ENCODE measurements at places on chromosomes 7 and 10.

DNA sequence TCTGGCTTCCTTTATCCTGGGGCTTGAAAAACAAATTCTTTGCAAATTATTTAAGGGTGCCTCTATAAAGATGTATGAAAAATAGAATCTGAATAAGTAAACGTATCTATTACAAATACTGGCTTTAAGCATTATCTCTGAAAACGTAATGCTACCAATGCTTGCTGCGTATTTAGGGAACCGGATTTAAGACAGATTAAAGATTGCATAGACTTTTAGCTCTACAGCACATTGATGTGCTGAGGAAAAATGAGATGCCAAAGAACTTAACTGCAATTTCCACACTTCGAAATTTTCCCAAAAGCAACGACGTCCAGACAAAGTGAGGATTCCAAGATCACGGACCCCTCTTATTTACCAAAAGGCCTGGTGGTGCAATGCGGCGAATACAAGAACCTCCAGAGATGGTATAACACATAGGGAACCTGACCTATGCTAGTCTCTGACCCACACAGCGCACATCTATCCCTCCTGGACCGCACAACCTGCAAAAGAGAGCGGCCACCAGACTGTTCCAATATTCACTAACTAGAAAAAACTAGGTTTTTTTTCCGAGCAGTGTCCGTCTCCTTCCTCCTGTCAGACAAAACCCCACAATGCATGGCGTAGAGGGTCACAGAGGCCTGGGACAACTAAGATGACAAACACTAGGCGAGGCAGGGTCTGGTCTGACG is 34.3 kb upstream of the PHF14 start:
- no peak for DNase-seq

GRCh38 chr7:150737265-150738055 is at the start of gene GIMAP5:
Gene GIMAP5, plus strand, starts transcription at chr7:150737418. Its CDS starts 3,467 bp downstream, at chr7:150740885.
- DNase-seq = no peak

DNA sequence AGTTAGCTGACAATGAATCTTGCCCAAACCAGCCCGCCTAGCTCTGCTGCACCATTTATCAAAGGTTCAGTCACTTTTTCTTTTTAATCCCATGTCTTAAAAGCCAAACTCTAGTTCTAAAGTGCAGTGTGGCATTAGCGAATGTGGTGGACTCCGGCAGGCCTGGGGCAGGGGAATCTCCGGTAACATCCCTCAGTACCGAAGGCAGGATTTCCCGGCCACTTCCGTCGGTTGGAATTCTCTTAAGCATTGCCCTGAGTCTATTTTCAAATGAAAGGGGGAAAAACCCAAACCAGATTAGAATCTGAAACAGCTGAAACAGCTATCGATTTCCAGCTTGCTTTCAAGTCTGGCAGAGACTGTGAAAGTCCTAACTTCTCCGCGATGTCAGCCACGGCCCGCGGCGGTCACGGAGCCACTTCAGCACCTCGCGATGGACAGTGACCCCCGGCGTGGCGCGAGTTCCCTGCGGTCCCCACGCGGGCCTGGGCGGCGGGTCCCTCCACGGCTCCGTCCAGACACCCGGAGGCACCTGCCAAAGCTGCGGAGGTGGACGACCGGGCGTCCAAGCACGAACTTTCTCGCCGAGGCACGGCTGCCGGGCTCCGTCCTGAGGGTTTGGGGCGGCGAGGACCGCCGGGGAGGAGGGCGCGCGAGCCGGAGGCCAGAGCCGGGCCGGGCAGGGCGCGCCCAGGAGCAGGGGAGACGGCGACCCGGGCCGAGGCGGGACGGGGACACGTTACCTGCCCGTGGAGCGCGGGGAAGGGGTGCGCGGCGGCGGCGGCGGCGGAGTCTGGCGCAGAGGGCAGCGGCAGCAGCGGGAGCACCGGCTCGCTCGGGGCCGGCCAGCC is 745 bp downstream of the TCERG1L start:
- DNase-seq = peak; percentile 30

DNA sequence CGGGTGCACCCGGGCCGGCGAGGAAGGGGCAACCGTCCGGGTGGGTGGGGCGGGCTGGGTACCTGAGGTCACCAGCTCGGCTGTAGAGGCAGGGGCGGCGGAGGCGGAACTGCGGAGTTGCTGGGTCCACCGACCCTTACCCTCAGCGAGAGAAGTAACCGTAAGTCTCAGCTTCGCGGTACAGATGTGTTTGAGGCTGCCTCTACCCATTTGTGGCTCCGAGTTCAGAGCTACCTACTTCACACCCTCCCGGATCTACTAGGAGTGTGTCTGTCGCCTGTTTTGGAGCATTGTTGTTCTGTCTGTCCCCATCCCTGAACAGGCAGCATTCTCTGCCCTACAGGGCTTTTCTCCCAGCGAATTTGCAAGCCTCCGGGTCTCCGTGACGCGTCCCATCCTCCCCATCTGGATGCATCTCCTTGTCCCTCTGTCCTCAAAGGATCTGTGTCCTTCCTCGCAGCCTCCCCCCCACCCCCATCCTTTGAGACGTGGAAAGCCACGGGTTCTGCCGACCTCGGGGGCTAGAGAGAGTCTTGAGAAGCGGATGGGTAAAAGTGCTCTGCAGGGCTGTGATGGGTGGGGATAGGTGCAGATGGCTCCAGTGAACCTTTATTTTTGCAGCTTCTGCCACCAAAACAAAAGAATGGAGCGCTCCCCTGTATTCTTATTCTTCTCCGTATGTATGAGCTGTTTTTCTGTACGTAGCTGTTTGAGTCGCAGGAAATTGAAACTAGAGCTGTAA is 757 bp downstream of the ANKIB1 start:
- peak; percentile 46 for DNase-seq

- no peak for DNase-seq
Measured at GRCh38 chr10:4121502-4122380, 336.7 kb upstream of the KLF6 start.

DNA sequence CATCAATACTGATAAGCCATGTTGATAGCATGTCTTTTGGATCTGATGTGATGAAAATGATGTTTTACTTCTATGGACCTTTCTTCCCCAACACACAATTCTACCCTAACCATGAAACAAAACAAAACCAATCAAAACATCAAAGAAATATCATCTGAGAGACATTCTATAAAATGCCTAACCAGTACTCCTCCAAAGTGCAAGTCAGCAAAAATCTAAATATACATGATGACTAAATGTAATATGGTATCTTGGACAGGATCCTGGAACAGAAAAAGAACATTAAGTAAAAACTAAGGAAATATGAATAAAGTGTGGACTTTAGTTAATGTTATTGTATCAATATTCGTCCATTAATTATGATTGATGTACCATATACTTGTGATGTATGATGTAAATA is 625.1 kb downstream of the MAGI2 start:
- no peak for DNase-seq

DNA sequence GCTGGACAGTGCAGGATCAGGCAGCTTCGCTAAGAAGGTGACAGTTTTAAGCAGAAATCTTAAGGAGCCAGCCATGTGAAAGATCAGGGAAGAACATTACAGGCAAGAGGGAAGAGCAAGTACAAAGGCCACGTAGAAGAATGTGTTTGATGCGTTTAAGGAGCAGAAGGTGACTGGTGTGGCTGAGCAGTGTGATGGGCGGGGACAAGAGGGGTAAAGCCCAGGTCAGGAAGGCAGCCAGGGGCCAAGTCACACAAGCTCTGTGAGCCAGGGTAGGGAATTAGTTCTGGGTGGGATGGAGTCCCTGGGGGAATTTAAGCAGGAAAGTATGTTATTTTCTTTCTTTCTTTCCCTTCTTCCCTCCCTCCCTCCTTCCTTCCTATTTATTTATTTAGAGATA is 166.9 kb downstream of the SH3PXD2A start:
- no peak for DNase-seq

DNA sequence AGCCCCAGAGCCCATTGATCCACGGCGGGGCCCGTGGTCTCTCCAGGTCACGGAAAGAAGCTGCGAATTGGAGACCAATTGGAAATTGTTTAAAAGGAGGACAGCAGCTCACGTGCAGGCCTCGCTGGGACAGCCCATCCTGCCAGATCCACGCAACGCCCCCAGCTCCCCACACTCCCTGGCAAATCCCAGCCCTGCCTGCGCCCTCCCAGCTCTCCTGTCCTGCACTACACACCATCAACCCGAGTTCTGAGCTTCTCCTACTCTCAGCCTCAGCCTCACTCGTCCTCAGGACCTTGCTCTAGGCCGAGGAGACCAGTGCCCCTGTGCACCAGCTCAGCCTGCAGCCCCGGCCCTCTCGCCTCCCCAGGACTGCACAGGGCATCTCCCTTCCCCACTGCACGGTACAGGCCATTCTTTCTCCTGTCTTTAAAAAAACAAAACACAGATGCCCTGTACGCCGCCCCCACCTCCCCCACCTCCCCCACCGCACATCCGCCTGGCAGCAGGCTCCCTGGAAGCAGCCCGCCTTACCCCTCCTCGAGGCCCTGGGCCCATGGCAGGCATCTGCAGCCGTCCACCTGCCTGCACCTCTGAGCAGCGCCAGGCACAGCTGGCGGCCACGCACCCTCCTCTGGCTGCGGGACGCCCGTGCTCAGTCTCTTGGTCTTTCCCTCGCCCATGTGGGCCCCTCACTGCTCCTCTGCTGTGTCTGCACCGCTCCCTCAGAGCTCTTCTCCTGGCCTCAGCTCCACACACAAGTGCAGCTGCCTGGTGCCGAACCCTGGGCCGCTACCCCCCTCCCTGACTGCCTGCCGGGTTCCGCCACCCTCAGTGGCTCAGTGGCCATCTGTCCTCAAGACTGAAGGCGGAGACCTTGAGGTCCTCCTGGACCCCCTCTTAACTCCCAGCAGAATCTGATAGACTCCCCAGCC is 48.5 kb upstream of the SUN1 start:
- DNase-seq = no peak

DNA sequence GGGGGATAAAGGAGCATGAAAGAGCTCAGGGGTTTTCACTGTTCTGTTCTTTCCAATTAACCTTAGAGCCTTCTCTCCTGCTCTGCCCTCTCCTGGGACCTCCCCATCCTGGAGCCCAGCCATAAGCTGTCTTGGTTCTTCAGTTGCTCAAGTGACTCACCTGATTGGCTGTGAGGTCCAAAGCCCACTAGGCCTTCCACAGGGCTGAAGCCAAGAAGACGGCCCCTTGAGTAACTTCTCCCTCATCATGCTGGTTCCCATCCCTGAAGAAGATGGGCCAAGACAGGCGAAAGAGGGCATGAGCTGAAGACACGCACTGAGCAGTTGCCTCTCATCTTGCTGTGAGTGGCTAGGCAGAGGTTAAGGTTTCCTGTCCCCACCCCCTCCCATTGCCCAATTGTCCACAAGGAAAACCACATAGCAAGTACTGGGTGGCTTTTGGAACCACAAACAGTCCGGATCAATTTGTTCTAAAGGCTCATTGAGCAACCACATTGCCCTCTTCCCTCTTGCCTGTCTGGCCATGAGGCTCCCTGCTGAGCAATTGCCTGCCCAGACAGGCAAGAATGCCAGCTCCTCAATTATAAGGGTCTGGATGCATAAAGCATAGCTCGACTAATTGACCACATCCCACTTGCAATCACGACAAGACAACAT is 43.9 kb upstream of the GPAM start:
- peak; percentile 26 for DNase-seq

GRCh38 chr7:125681508-125681907 is 751.9 kb upstream of the POT1 start:
- DNase-seq = no peak

GRCh38 chr7:93148144-93148543 is at the start of gene SAMD9L:
Gene SAMD9L, minus strand, starts transcription at chr7:93148385. Its CDS starts 12,414 bp downstream, at chr7:93135971.
- DNase-seq = no peak

GRCh38 chr7:6056616-6057015 is 25.4 kb downstream of the ANKRD61 start:
- DNase-seq = no peak

GRCh38 chr10:77872947-77873535 is 53.5 kb downstream of the DLG5 start:
- no peak for DNase-seq

DNA sequence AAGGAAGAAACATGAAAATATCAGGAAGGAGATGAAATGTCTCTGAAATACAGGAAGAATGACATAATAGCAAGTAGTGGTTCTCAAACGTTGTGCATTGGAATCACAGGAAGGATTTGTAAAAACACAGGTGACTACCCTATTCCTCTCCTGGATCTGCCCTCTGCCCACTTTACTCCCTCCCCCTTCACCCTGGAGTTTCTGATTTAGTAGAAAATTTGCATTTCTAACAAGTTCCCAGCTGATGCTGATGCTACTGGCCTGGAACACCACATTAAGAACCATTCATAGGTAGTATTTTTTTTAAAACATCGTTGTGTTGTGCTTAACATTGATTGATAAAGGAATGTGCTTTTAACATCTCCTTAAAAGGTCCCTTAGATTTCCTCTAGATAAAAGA is 130.9 kb downstream of the PHF14 start:
- DNase-seq = no peak

- peak; percentile 63 for DNase-seq
Measured at GRCh38 chr7:99579956-99580777, 17.9 kb upstream of the TMEM225B start.

DNA sequence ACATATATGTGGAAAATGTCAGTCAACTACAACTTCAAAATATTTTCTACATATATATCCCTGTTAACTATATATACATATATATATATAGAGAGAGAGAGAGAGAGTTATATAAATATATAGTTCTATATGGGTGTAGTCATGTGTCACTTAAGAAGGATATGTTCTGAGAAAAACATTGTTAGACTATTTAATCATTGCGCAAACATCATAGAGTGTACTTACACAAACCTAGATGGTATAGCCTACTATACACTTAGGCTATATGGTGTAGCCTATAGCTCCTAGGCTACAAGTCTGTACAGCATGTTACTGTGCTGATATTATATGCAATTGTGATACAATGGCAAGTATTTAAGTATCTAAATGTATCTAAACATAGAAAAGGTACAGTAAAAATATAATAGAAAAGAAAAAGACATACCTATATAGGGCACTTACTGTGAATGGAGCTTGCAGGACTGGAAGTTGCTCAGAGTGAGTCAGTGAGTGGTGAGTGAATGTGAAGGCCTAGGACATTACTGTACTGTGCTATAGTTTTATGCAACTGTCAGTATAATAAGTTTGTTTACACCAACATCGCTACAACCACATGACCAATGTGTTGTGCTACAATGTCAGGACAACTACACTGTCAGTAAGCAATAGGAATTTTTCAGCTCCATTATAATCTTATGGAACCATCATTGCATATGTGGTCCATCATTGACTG is 18.0 kb upstream of the FGL2 start:
- no peak for DNase-seq

- DNase-seq = peak; percentile 9
Measured at GRCh38 chr10:124250506-124250905, 157.1 kb upstream of the CHST15 start.

GRCh38 chr10:52318822-52319464 is 4.9 kb downstream of the DKK1 start:
- no peak for DNase-seq

- no peak for DNase-seq
Measured at GRCh38 chr10:71852355-71852937, 1.4 kb upstream of the PSAP start.

- no peak for DNase-seq
Measured at GRCh38 chr10:80281292-80281691, 8.2 kb downstream of the MAT1A start.

- no peak for DNase-seq
Measured at GRCh38 chr7:127813991-127814541, 162.1 kb downstream of the SND1 start.

- no peak for DNase-seq
Measured at GRCh38 chr10:5509691-5510090, 10.3 kb upstream of the CALML5 start.

Measured in DMS79 treated with DMSO at 0.1 percent for 48 hours (cell line).